ENCODE measurements at places on chromosomes 11 and 22. TPM values are rescaled to one million over a fixed set of nuclear protein-coding genes. Genes with fewer than 3 reads are reported as not detected.

MRGPRF gene
- 0.50 TPM for total RNA-seq

DNA sequence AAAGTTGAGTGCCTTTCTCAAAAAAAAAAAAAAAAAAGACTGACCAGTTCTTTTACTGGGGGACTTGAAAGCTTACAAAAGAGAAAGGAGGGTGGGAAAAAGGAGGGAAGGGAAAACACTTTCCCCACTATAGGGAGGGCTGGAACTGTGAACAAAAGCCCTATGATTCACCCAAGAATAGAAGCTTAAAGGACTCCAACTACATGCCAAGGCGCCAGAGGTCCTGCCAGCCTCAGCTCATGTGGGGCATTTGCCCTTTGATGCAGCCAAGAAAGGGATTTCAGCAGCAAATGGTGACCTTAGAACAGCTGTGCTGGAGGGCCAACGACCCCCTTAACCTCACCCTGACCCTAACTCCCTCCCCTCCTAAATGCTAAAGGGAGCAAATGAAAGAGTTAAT is 160.0 kb downstream of the NTM start:
- no peak for DNase-seq

DNA sequence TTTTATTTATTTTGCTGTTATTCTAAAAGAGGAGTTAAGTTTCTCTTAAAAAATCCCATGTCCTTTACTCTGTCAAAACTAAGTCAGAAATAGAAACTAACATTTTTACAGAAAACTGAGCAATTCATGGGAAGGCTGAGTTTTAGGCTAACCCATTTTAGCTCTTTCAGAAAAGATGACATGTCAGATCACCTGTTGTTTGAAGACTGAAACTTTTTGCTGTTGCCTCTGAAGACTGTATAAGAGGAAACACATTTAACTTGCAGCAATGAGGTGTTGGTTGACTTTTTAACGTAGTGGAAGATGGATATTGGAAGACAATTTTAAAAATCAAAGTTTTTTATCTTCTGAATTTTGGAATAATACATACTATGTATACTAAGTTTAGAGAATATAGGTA is 115.4 kb downstream of the METTL15 start:
- no peak for DNase-seq

TMPRSS13 gene
- 18.5 TPM for total RNA-seq

GRCh38 chr22:25563761-25564319 is 635 bp upstream of the GRK3 start:
- DNase-seq: no peak

GRIK4 gene
- not detected for total RNA-seq

DNA sequence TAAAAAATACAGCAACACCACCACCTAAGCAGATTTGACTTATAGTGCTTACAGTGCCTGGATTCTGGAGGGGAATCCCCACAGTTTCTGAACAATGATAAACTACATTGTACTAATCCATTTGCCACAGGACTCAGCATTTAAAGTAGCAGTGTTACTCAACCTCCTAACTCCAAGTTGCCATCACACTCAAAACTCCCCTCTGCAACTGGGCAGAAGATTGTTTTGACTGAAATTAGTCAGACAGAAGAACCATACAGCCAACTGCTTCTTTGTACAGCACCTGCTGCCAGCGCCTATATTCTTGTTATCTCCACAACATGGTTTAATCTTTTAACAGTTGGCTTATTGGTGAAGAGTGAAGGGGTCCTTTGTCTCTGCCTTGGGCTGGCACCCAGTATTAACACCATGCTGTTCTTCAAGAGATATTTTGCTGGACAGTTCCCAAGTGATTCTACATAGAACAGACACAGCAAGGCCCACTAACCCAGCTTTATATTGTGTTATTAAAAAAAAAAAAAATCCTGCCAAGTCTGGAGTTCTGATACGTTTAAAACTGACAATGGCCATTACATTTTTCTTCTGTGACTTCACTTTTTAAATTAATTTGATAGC is 273.2 kb downstream of the DCDC1 start:
- DNase-seq: no peak

- DNase-seq: no peak
Observed at GRCh38 chr22:42857845-42858481, 890 bp upstream of the ARFGAP3 start.

- no peak for DNase-seq
Observed at GRCh38 chr11:36417154-36417553, 92.9 kb downstream of the TRAF6 start.

DNA sequence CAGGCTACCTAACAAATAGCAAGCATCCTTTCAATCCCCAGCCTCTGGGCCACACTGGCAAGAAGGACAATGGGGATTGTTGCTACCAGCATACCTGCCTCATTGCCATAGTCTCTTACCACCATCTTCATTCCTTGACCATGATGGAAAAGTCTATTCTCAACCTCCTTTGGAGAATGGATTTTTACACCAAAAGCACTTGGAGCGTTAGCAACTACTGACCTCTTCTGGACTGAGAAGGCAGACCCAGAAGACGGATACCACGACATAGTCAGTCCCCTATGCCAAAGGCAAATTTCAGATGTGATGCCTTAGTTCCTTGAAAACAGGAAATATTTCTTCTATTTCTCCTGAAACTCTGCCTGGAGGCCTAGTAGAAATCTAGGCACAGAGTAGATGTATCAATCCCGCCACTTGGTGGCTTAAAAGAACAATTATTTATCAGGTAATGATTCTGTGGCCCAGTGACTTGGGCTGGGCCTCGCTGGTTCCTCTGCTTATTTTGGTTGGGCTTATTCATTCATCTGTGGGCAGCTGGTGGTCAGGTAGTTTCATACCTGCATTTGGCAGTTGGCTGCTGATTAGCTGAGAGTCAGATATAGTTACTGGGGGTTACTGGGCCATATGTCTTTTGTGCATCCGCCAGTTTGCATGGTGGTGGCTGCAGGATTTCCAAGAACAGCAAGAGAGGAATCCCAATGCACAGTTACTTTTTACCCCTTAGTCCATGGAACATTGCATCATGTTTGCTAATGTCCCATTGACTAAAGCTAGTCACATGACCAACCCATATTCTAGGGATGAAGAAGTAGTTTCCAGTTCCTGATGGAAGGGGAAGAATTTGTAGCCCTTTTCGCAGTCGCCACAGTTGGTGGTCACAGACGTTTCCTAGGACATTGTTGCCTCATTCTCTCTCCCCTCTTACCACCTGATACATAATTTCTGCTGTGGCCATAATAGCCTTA is 75.2 kb downstream of the DHCR7 start:
- no peak for DNase-seq

DNA sequence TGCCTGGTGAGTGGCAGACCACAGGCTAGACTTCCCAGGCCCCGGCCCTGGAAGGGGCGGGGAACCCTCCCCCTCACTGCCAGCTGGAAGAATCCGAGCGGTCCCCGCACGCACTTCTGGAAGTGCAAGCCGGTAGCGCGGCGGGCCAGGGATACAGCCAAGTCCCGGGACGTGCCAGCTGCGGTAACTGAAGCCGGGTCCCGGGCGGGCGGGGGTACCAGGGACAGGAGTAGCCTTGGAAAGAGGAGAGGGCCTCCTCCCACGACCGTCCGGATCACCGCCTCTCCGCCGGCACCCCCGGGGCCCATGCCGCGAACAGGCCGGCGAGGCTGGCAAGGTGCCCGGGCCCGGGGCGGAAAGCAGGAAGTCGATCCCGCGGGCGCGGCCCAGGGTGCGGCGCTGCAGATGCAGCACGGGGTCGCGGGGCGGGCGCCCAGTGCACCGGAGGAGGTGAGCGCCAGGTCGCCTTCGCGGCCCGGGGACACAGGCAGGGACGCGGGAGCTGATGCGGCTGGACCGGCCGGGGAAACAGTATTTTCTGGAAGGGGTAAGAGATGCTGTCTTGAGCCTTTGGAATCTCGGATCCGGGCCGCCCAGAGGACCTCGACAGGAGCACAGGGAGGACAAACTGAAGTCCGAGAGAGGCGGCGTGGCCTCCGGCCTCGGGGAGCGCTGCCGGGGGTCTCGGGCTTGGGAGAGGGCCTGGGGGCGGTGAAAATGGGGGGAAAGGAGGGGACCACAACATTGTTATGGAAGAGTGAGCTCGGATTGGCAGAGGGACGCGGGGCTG is 783 bp upstream of the SLC35C1 start:
- DNase-seq: peak; percentile 57

PKNOX2 gene
- total RNA-seq: not detected

ANO9 gene
- 27.6 TPM for total RNA-seq

MMP20 gene
- total RNA-seq: not detected

DNA sequence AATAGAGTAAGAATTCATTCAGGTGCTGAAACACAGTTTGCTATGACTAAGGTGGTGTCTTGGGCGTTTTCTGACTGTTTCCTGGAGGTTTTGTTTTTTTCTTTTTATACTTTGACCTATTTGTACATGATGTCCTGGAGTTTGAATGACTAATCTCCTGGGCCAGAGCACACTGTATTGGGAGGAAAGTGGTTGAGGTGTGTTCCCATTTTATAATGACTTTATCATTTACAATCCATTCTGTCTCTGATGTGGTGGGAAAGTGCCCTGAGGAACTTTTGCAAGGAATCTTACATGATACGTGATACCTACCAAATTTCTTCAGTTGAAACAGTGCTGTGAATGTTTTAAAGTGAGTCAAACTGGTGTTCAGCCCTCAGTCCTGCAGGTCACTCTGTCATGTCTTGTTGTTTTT is 80.8 kb downstream of the TNRC6B start:
- peak; percentile 50 for DNase-seq

- DNase-seq: peak; percentile 52
Observed at GRCh38 chr22:50260801-50261614, 475 bp downstream of the MAPK12 start.

FADS3 gene
- 75.5 TPM for total RNA-seq

DNA sequence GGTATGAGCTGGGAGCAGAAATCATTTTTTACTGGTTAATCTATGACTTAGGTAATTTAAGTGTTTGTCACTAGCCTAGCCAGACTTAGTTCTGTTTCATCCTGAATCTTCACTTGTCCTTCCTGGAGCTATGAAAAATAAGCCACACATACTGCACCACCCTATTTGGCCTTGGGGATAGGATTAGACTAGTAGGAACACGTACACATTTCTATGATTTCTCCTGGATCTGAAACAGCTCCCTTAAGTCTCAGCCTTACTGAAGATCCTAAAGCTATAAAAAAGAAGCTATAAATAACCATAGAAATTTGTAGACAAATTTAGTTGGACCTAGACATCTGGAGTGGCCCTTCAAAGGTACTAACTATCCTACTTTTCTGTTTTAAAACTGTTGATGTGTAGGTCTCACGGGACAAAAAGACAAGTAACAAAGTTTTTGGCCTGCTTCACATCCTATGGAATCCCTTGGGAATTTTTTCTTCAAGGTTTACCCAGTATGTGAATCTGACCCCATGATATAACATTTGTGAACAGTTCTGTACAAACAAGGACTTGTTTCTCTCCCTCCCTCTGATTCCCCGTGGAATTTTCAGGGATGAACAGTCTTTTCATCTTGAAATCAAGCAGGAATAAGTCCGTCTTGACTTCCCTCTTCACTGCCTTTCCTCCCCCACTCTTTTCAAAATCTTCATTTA is 275.0 kb downstream of the FAM76B start:
- DNase-seq: no peak

OR52I2 gene
- not detected for total RNA-seq

TSGA10IP gene
- not detected for total RNA-seq

- no peak for DNase-seq
Observed at GRCh38 chr11:61976420-61976800, 9.0 kb upstream of the FTH1 start.

- no peak for DNase-seq
Observed at GRCh38 chr22:50520826-50521453, 4.5 kb downstream of the SCO2 start.

DNA sequence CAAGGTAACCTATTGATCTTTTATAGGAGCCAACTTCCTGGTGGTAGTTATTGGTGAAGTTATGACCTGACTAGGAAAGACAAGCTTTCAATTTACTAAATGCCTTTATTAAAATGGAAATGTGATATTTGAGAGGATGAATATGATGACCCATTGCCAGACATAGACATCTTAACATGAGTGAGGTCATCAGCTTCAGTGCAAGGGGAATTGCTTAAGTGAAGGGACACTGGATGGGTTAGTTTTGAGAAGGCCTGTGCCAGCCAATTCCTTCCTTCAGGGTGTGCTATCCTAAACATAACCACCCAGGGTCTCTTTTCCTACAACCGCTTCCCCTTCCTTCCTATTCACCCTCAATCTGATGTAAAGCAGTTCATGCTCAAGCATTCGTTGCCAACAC is 21.5 kb downstream of the NAV2 start:
- no peak for DNase-seq

DNA sequence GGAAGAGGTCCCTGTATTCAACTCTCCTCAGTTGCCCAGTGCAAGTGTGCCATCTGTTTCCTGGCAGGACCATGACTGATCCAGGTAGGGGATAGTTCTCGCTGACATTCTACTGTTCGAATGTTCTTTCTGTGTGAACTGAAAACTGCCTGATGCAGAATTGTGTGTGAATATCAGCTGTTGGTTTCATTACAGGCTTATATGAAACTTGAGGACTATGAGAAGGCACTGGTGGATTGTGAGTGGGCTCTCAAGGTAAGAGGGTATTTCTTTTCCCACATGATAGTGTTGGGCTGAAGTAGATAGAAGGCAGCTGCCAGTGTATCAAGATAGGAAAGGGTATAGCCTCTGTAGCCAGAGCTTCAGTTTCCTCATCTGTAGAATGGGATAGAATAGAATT is 15.3 kb downstream of the TTC12 start:
- no peak for DNase-seq

DNA sequence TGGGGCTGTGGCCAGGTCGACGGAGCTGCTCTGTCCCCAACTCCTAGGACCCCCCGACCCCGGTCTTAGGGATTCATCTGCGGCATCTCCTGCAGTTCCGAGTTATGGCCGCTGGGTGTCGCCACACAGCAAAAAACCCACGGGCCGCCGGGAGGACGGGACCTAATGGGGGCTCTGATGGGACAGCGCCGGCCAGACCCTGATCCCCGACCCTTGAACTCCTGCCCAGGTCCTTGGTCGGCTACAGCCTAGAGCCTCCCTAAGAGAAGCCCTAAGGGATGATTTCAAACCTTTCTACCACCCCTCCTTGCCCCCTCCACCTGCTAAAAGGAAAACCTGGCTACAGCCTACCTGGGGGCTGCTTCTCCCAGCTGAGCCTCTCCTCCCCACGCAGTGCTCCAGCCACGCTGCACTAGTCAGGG is 30.8 kb upstream of the LRRC10B start:
- DNase-seq: no peak

GRCh38 chr22:42969348-42969975 is 45.5 kb downstream of the PACSIN2 start:
- DNase-seq: no peak

PAX6 gene
- 29.0 TPM for total RNA-seq

- no peak for DNase-seq
Observed at GRCh38 chr11:111194860-111195568, 50.5 kb upstream of the POU2AF2 start.
